GM13976 (cell line): ENCODE measurements at places on chromosomes 12 and 14.

GRCh38 chr12:11830307-11830801 is 180.9 kb downstream of the ETV6 start:
- no peak for DNase-seq

GRCh38 chr12:5945071-5946008 is at the start of gene ANO2:
TSS of gene ANO2 (minus strand) at chr12:5945259. CDS start at chr12:5945217, 42 bp downstream.
- no peak for DNase-seq

GRCh38 chr14:77475432-77476115 is 17.7 kb downstream of the AHSA1 start:
- DNase-seq, result peak; percentile 17

DNA sequence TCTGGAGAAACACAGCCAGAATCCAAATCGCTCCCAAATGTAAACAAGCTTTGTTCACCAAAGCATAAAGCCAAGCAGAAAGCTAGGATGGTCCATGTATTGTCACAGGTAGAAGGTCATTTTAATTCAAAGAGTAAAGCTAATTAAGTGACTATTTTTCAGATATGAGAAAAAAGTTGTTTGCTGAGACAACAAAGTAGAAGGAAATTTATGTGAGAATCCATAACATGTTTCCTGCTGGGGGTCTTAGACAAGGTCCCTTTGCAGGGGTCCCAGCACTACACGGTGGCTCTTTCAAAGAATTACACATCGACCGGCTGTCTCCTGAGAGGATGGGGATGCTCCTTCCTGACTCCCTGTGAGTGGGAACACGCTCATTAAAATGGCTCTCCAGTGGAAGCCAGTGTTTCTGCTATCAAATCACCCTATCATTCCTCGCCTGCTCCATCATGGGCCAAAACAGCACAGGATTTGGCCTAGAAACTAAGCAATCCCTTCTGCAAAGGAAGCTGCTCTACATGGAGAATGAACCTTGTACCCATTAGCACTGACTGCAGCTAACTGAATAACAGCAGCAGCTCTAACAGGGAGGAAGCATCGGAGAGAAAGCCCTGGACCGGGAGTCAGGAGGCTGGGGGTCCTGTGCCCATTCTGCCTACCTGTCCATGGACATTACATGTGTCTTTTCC is 175.3 kb downstream of the STXBP6 start:
- DNase-seq, result no peak

GRCh38 chr12:120887253-120888043 is 16.7 kb downstream of the SPPL3 start:
- no peak for DNase-seq

- DNase-seq, result no peak
Measured at GRCh38 chr12:92802906-92803305, 100.1 kb downstream of the PLEKHG7 start.

GRCh38 chr12:45205165-45205825 is 10.6 kb upstream of the ANO6 start:
- DNase-seq, result no peak
